ENCODE measurements at places on chromosomes 2 and 18.

DNA sequence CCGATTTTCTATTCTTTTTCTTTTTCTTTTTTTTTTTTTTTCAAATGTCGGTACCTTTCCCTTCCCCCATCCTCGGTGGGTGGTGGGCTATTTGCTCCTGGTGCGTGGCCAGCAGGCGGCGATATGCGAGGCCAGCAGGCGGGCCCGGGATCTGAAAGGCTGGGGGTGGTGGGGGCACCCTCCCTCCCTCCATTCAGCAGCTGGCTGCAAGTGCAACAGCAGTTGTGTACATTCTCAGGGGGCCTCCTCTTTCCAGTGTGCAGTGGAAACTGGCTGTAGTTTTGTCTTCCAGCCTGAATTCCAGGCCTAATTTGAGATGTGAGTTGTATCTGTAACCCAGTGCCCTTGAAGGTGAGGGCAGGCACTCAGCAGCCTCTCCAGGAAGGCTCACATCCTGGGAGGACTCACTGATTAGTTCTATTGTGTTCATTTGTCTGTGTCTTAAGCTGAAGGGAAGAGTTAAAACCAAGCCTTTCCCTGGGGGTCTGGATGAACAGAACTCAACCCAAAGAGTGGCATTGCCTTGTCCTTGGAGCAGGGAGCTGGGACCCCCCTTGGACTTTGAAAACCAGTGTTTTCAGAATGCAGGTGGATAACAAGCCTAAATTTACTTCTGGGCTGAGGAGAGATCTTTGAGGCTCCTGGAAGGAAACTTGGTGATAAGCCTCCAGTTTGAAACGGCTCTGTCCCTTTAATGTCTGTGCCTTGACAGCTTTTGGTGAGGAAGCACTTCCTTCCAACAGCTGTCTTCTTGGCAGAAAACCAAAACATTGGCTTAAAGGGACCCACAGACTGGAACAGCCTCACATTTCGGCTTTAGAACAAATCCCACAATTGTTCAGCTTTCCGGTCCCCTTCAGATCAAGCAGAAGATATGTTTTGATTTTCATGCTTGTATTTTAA lies 3.3 kb downstream of the MYCN start:
- DNase-seq: peak; percentile 45

DNA sequence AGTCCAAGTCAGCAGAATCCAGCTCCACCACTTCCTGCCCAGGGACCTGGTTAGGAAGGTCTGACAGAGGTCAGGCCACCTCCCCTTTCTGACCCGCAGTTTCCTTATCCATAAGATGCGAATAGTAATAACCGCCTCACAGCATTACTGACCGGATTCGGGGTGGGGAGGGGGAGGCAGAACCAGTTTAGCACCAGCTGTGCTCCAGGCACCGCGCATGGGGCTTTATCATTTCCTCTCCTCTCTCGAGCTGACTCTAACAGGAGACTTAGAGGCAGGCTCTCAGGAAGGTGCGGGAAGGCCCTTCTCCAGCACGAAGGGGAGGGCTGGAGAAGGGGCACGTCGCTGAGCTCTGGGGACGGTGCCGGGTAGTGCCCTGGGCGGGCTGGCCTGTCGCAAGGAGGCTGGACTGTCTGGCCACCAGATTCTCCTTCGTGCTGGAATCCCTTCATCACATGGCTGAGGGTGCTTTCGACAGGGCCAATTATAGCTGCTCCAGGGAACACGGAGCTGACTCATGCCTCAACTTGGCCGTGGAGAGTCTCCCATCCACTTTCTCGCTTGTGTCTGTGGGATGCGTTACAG lies 5.7 kb downstream of the EHD3 start:
- peak; percentile 27 for DNase-seq

GRCh38 chr2:239374896-239375277 lies 25.9 kb downstream of the HDAC4 start:
- no peak for DNase-seq

- DNase-seq: no peak
These were observed 31.2 kb downstream of the C1D start for GRCh38 chr2:68031542-68032160.

DNA sequence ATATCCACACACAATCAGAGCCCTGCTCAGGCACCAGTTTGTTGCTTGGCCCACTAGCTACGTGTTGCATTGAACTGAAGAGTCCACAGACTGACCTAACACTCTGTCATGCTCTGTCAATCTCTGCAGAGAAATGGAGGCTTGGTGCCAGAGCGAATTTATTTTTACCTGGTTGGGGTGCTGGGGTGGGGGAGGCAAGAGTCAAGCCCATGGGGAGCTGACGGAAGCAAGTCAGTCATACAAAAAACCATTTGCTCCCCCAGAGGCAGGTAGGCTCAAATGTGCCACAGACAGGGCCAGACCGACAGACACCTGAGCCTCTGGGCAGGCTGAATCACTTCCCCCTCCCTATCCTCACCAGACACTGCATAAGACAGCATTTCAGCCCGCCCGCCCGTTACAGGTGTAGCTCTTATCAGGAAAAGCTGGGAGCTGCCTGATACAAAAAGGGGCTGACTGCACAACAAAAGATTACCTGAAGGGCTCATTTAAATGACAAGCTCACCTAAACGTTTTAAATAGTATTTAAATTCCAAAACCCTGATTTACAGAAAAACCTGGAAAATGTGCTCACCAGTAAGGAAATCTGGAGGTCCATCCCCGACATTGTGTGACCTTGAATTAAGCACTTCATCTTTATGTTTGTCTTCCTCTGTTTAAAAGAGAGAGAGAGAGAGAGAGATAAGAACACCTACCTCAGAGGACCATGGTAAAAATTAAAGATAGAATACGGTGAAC lies 2.1 kb upstream of the PCBP1 start:
- peak; percentile 7 for DNase-seq

- no peak for DNase-seq
These were observed 202.7 kb upstream of the SLC14A2 start for GRCh38 chr18:45412577-45412976.

DNA sequence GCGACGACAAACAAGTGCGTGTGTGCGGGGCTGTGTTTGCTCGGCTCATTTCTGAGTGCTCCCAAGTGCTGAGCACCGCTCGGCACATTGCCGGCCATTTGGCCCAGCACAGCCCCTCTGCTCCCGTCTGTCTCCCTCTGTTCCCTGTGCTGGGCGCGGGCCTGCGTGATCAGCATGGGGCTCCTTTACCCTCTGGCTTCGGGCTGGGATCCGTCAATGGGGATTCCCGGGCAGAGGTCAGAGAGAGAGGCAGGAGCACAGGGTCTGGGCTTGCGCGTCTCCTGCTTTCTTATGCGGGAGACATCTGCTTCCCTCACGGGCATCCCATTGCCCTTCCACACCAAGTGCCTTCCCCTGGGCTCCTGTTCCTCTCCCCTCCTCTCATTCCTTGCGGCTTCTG lies 234.0 kb downstream of the ACKR3 start:
- no peak for DNase-seq

GRCh38 chr2:169823996-169824372 lies 721 bp downstream of the METTL5 start:
- no peak for DNase-seq

DNA sequence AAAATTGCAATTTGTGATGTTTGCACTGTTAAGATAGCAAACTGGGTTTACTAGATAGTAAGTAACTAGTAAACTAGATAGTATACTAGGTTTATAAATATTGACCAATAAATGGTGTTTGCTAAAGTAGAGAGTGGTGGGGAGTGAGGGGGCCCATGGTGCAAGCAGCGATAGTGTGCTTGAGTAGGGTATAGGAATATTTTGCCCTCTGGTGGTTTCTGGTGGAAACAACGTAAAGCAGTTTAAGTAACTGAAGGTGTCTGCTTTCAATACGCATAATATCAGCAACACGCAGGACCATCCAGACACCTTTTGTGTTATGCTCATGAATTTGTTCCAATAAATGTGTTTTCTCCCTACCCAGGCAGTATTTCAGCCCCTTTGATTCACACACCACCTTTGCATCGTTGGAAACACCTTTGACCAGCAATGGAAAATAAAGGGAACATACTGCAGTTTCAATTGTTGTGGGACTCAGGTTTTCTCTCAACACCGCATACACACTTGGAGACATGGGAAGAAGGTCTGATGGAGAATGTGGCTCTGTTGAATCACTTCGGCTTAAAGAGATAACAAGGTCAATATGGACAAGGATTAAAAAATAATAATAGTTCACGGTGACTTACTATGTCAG lies 16.7 kb upstream of the STAT1 start:
- DNase-seq: no peak
